Glutamatergic neuron (in vitro differentiated cells): ENCODE measurements at places on chromosomes 2 and 18.
A peak's percentile ranks its signal among the peaks of the same experiment; 100 is the strongest.

DNA sequence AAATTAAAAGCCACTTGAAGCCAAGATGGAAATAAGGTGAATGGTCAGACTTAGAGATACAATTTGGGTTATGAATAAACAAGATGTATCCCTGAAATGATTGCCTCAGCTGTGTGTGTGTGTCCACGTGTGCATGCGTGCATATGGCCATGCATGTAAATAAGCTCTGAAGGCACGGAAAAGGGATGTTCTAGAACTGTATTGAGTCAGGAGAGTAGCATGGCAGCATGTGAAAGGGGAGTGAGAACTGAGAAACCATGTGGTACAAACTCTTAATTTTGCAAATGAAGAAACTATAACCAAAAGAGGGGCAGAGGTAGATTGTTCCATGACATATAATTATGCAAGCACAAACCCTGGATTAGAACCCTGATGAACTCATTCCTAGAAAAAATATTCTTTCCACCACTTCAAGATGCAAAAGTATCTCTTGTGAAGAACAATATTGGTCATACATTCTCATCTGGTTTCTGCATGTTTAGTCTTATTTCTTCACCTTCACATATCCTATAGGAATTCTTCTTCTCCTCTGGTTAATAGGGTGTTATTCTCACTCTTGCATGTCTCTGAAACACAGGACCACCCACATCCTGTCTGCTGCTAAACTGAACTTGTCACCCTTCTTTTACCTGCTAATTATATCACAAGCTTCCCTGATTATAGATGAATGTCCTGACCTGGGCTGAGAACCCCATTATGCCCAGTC, 455.8 kb downstream of the SETBP1 start:
- DNase-seq: no peak

GRCh38 chr2:215572341-215572848, 136.5 kb upstream of the FN1 start:
- DNase-seq: no peak

GRCh38 chr2:33378556-33379210, 97.8 kb upstream of the RASGRP3 start:
- DNase-seq: no peak

DNA sequence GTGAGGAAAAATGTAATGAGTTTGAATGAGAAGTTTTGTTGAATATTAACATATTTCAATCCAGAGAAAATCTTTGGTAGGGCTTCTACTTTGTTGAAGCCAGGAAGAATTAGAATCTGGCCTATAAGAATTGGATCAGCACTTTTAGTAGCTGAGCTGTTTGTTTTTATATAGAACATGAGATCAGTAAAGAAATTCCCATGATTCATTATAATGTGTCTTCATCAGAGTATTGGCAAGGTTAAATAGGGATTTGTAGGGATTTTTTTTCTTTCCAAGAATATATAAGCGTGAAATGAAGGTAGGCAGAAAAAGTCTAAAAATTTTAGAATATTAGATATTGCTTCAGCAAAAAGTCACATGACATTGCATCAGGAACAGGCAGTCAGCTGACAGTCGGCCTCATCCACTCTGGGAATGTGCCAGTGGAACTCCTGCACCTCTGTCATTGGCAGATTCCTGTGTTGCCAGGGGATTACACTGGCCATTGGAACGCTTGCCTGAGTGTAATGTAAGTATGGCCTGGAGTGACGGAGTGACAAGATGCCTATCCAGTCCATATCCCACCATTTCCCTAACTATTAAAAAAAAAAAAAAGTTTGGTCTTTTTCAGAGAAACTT, 60.6 kb downstream of the SERTAD2 start:
- no peak for DNase-seq

GRCh38 chr18:75697493-75697892, 270.0 kb upstream of the SMIM21 start:
- DNase-seq: no peak

DNA sequence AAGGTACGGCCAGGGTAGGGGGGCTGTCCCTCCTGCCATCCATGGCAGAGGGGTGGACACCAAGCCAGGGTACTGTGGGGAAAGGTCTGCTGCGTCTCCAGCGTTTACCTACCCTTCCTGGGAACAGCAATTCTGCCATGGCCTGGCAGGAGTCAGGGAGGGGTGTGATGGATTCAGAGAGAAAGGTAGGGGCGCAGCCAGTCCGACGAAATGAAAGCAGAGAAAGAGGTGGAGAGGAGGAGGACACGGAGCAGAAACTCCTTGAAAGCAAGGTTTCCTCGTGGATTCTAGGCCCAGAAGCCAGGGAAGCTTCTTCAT, 182.9 kb downstream of the ZFP36L2 start:
- DNase-seq: no peak

- DNase-seq: peak; percentile 12
Measured at GRCh38 chr2:235692671-235693171, 198.9 kb downstream of the AGAP1 start.

DNA sequence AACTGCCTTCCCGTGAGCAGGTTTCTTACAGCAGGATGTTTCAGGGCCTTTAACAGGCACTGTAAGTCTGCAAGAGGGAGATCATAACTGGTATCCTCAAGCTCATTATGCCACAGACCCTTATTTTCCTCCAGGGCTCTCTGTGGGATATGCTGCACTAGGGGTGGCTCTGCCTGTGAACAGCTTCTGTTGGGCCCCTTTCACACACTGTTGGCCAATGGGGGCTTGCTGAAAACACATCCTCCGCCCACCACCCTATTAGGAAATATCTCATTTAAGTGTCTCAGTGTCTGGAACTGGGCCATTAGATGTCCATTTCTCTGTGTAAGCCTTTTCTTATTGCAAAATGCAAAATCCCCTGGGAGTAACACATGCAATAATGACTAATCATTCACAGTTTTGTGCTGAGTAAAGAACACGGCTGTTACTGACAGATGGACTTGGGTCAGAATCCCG, 414.3 kb upstream of the HS6ST1 start:
- no peak for DNase-seq

DNA sequence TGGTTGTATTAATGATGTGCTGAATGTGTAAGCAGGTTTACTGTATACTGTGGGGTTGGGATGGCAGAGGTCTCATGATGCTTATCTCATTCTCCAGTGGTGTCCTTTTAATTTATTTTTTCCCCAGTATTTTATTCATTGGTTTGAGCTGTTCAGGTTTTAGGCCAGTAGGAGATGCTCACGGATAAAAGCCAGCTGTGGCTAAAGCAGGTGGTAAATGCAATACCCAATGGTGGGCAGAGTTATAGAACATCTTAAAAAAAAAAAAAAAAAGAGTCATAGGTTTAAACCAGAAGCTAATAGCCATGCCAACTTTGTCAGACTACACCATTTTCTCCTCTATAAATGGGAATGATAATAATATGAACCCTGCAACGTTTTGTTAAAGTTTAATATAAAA, 57.8 kb upstream of the NEUROD1 start:
- no peak for DNase-seq

DNA sequence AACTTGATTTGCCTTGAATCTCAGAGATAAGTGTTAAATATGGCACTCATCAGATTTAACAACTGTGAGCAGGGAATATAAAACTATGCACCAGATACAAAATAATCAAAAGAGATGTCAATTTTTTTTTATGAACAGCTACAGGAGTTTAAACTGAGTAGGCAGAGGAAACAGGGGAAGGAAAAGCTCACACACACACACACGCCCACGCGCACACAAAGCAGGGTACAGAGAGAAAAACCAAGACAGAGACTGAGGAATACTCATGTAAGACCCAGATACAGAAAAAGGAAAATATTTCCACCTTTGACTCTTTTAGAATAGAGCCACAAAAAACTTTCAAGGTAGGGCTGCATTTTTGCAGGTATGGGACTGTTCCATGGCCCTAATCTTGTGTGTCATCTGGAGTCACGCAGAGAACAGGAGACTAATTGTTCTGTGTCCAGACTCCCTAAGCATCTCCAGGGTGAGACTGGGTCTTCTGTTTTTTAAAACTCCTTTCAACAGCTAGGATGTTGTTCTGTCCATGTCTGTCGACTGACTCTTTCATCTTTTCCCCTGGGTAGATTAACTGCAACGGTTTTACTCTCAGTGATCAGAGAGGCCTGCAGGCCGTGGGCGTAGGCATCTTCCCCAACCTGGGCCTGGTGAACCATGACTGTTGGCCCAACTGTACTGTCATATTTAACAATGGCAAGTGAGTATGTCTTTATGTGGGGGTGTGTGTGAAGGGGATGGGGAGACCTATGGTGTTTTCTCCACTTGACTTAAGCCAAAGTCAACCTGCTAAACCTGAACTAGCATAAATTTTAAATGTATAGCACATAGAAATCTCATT, 23.0 kb downstream of the SMYD1 start:
- no peak for DNase-seq

DNA sequence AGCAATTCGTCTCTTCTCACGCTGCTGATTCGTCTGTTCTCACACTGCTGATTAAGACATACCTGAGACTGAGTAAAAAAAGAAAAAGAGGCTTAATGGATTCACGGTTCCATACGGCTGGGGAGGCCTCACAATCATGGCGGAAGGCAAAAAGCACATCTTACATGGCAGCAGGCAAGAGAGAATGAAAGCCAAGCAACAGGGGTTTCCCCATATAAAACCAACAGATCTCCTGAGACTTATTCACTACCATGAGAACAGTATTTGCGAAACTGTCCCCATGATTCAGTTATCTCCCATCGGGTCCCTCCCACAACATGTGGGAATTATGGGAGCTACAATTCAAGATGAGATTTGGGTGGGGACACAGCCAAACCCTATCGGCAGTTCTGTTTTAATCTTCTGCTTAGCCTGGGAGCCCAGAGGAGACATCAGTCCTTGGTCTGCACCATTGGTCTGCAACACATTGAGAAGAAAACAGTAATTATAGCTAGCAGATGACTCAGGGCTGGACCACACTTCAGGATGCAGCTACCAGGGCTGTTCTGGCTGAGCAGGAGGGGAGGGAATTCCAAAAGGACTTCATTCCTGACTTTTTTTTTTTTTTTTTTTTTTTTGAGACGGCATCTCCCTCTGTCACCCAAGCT, 69.4 kb downstream of the CABLES1 start:
- DNase-seq: no peak

DNA sequence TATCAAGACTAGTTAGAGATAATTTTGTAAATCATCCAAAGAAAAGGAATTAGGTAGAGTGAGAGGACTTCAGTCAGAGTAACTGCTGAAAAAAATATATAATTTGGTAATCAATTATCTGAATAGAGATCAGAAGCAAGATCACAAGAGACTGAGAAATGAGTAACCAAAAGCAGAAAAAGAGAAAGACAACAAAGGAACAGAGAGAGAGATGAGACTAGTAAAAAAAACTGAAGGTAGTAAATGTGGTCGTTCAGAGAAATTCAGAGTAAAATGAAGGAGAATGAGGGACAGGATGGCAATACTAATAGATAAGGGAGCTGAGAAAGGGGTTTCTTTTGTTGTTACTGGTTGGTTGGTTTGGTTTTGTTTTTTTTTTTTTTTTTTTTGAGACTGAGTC, 16.5 kb downstream of the STRN start:
- no peak for DNase-seq

GRCh38 chr18:59182673-59183072, 37.3 kb upstream of the GRP start:
- DNase-seq: no peak

DNA sequence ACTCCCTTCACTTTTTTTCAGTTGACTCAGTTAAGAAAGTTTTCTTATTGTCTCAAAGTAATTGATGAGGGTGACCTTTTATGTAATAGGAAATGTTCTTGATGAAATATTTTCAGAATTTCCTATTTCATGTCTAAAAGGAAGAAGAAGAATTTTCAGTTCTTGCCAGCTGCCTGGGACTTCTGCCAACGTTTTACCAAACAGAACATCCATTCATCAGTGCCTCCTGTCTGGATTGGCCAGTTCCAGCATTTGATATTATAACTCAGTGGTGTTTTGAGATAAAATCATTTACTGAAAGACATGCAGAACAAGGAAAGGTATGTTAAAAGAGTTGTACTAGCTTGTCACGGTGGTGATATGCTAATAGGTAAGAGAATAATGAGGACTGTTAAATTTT, 104.7 kb upstream of the MYO3B start:
- DNase-seq: no peak

GRCh38 chr2:223090540-223091235, 38.7 kb downstream of the KCNE4 start:
- DNase-seq: no peak
